ENCODE measurements at places on chromosomes 5 and 9.

GRCh38 chr5:93225748-93226147 is 355.3 kb downstream of the NR2F1-AS1 start:
- DNase-seq: no peak

DNA sequence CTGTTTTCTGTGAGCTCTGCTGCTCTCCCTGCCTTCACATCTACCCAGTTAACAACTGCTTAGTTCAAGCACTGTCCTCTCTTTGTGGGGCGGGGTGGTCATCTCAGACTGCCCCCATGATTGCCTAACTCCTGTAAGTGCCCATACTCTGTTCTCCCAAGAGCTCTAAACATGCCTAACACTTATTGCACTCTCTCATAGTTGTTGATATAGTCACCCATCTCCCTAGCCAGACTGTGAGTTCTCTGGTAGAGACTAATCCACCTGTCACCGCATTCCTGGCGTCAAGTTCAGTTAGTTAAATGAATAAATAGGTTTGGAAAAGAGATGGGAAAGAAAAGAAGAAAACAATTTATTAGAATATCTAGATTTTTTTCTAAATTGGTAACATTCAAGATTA is 18.3 kb upstream of the MUSK start:
- DNase-seq: no peak

GRCh38 chr9:89410641-89411350 is 87.1 kb downstream of the SEMA4D start:
- DNase-seq: no peak

DNA sequence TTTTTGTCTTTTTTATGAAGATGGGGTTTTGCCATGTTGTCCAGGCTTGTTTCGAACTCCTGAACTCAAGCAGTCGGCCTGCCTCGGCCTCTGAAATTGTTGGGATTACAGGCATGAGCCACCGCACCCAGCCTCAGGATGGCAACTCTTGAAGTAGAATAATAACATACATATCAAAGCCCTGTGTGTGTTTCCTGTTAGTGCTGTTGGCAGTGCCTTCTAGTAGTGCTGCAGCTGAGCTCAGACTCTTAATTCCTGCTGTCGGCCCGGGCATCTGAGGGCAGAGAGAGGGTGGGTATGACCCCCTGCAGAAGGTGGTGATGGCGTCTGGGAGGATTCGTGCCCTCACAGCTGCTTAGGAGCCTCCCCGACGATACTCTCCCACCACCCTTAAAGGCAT is 227.2 kb downstream of the PDZD2 start:
- DNase-seq: no peak

DNA sequence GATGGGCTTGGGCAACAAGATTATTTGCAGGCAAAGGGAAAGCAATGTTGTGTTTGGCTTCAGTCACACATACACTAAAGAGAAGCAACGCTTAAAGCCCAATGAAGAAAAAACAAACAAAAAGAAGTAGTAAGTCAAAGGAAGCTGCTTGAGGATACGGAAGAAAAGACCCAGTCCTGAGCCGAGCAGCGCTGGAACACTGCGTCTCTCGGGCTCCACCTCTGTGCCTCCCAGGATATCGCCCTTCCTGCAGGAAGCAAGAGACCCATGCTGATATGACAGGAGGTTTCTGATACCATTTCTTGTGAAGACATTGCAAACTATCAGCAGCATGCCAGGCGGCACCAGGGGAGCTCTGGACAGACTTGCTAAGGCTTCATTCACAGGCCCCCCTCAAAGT is 9.9 kb downstream of the GNAQ start:
- DNase-seq: no peak

GRCh38 chr5:135018457-135018856 is 15.6 kb downstream of the PITX1 start:
- no peak for DNase-seq
